ENCODE measurements at places on chromosomes 2 and 18.
A peak's percentile ranks its signal among the peaks of the same experiment; 100 is the strongest.

DNA sequence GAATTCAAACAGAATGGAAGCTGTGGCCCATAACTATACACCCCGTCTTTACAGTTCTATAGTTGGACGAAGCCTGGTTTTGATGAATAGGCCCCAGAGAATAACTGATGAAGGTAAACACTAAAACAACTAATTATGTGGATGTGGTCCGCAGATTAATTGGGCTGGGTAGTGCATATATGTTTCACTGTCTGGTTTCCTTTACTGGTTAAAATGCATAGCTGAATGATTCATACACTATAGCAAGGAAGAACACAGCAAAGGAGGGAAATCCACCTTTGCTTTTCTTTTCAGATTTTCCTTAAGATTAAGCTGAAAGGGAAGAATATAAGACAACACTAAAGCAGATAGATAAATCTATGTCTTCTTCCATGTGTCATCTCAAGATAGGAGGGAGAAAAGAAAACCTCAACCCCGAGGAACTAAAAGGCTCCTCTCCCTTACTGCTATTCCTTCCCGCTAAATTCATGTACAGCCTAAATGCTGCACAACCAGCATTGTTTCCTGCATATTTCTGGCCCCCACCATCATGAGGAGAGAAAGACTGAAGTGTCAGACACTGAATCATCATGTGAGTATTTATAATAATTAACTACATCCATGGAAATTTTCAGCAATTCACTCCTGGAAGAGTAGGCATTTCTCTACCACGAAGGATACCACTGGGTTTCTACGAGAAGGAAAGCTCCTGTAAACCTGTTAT lies 297.1 kb upstream of the CCDC68 start:
- peak; percentile 34 for DNase-seq

DNA sequence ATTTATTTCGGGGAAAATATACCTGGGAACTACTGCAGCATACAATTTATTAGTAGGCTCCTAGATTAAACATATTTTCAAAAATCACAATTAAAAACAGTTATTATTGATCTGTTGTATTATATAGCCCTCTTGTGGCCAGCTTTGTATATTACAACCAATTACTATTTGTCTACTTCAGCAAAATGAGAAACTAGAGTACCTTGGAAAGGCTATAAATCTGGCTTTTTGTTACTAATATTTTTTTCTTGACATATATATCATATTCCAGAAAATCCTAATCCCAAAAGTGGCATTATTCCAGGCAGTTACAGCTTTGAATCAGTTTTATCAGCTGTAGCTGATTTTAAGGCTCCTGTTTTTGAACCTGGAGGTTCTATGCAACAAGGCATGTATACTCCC lies 101.2 kb downstream of the UBR3 start:
- DNase-seq, result peak; percentile 75

- DNase-seq, result no peak
Measured at GRCh38 chr2:16561676-16562075, 104.0 kb downstream of the CYRIA start.

DNA sequence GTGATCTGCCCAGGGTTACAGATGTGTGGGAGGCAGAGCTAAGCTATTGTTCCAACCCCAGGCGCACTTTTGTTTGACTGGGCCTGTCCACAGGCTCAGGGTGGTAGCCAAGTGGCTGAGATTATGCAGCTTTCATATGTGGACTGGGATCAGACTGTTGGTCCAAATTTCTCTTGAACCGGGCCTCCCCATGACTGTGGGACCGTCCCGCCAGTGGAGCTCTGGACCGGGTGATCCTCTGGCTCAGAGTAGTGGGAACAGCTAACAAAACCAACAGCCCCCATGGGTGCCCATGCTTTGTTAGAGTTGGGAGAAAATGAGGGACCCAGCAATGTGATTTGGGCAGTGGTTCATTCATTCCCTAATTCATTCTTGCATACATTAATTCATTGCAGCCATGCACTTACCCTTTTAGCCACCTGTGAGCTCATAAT lies 86.8 kb upstream of the HS6ST1 start:
- no peak for DNase-seq

DNA sequence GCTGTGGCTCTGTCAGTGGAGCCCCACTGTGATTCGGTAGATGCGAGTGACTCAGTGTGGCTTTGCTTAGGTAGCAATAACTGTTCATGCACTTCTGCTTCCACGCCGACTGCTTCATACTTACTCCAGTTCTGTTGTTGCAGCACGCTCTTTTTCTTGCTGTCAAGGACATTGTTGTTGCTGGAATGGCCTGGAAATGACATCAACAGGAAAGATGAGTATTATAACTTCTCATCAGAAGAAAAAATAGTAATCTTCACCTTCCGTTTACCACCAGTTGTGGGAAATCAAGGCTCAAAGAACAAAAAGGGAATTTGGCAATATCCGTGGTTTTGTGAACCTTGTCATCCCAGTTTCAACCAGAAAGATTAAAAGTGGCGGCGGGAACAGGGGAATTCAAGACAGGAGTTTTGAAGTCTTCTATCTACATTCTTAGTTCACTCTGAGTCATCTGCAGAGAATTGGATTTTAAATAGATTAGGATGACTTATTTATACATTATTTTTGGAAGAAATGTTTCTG lies 8.3 kb downstream of the TM4SF20 start:
- peak; percentile 34 for DNase-seq

- DNase-seq, result no peak
Measured at GRCh38 chr18:2417861-2418610, 153.3 kb downstream of the METTL4 start.

GRCh38 chr2:85668857-85669142 lies 801 bp upstream of the SFTPB start:
- DNase-seq, result no peak

DNA sequence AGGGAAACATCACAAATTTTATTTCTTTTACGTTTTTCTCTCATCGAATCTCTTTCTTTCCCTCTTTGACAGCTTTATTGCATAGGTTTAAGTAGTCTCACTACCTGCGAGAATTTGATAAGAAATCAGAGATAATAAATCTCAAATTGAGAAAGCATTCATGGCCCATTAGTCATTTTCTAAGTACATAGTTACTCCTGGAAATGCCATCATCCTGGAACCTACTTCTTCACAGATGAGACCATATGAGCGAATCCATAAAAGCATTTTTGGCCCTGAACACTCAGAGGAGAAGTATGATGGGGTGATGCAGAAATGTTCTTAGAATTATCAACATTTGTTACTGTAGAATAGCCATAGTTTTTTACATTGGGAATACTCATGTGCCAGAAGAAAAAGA lies 138.0 kb upstream of the ARHGAP28 start:
- DNase-seq, result no peak

- no peak for DNase-seq
Measured at GRCh38 chr2:151289972-151290866, 751 bp upstream of the NMI start.

Data from dermis blood vessel endothelial cell (primary cell).